Panc1 (cell line): ENCODE measurements at places on chromosomes 5 and 9. TPM values are rescaled to one million over a fixed set of nuclear protein-coding genes. Genes with fewer than 3 reads are reported as not detected.

MPDZ gene
- total RNA-seq: 16.6 TPM

CEMIP2 gene
- 14.8 TPM for total RNA-seq

SAXO1 gene
- not detected for total RNA-seq

C1QTNF2 gene
- total RNA-seq: 0.44 TPM

SLC6A3 gene
- 0.05 TPM for total RNA-seq

GRCh38 chr5:149127394-149127955 lies 13.8 kb upstream of the ABLIM3 start:
- H3K4me1 ChIP-seq: no peaks in the 10 kb centered on the region
- H3K4me3 ChIP-seq: no peak overlapping the region
- DNase-seq: no peak

- no peaks in the 10 kb centered on the region for H3K4me1 ChIP-seq
- H3K4me3 ChIP-seq: no peak overlapping the region
- H3K27ac ChIP-seq: no peak overlapping the region
- no peak for DNase-seq
Measured at GRCh38 chr5:6468104-6468503, 19.4 kb downstream of the UBE2QL1 start.

DNA sequence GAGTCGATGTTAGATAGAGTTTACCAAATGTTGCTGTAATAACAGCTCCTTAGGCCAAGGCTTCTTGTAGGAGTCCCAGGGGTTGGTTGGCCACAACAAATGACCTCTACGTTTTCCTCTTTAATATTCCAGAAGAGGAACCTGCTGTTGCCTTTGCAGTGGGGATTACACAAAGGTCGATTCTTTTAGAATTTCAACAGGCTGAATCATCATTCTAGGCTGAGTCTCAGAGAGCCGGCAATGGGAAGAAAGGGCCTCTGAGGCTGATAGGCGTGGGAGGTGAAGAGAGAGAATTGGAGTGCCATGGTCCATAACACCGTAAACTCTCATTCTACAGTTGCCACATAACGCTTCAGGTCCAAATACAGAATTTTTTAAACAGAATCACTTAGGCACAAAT lies 405.9 kb upstream of the DAP start:
- H3K4me1 ChIP-seq: no peaks in the 10 kb centered on the region
- H3K36me3 ChIP-seq: no peaks in the 10 kb centered on the region
- 0 out of 2 replicates have a peak, but pooled peaks cover 6% of the 10 kb centered on the region for H3K27me3 ChIP-seq
- H3K4me3 ChIP-seq: no peak overlapping the region
- no peak for DNase-seq
- H3K27ac ChIP-seq: no peak overlapping the region

DNA sequence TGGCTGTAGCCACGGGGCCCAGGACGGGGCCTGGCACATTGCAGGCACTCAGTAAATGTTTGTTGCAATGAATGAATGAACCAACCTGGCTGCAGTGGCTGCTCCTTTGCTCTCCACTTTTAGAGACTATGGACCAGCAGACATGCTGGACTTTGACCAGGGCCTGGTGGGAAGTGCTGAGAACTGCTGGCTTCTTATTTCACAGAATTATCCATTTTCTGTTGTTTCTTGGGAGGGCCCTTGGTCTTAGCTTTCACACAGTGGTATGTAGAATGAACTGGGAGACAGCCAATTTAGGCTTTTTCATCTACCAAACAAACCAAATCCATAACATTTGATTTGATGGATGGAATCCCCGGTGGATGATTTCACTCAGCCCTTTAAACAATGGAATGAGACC lies 78.0 kb upstream of the LHFPL2 start:
- no peak overlapping the region for H3K4me3 ChIP-seq
- DNase-seq: no peak
- no peak overlapping the region for H3K27ac ChIP-seq
- H3K4me1 ChIP-seq: no peaks in the 10 kb centered on the region

DNA sequence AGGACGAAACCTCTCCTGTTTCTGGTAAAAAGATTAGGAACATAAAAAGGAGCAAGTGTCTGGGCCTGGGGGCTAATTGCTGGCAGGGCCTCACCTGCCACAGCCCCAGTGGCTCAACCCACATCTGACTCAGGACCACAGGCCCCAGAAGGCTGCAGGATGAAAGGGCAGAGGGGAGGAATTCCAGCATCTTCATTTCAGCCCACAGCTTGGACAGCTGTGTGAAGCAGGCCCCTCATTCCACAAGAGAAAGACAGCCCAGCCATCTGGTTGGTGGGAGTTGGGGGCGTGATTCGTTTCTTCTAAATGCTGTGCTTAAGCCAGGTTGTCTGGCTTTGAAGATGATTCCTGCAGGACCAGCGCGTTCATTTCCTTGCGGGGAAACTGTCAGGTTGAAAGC lies 29.1 kb downstream of the NKX2-5 start:
- no peak overlapping the region for H3K4me3 ChIP-seq
- H3K36me3 ChIP-seq: no peaks in the 10 kb centered on the region
- no peak for DNase-seq
- H3K27me3 ChIP-seq: no peaks in the 10 kb centered on the region
- no peak overlapping the region for H3K27ac ChIP-seq

DNA sequence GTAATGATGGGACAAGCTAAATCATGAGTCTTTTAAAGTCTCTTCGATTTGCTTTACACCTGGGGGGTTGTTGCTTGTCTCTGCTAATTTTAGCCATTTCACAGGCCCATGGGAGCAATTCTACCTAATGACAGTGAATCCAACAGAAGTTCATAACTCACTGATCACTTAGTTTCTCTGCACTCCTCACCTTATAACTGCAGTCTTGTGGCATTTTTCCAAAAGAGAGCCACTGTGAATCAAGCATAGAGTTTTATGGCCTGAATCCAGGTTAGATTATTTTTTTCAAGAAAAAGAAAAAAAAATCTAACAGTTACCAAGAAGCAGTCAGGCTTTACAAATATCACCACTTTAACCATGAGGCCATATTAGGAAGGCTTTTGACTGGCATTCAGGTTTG lies 1.5 kb upstream of the IL7R start:
- H3K27me3 ChIP-seq: no peaks in the 10 kb centered on the region
- no peak for DNase-seq
- H3K4me3 ChIP-seq: no peak overlapping the region
- H3K4me1 ChIP-seq: no peaks in the 10 kb centered on the region

DNA sequence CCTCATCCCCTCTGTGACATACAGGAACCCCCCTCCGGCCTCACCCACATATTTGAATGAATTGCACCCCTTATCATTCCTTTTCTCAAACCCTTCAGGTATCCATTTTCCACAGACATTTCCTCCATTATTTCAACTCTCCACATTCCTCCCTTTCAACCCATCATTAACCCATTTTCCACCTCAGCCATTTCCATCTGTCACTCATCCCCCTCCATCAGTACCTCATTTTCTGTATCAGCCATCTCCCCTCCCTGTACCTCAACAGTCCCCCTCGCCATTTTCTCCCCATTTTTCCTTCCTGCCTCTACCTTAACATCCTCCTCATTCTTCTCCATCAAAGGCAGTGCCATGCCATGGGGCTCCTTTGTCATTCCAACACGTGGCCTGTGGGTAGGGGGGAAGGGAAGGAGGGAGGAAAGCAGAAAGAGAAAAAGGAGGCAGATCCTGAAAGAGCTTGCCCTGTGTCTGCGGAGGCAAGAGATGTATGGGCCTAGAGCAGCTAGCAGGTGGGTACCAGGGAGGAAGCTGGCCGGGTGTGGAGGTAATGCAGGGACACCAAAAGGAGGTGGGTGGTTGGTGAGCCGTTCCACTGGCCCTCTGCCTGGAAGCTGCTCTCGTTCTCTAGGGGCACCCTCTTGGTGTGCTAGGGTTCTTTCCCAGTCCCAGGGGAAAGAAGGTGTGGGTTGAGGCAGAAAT lies 1.5 kb downstream of the DNAJB5 start:
- H3K27me3 ChIP-seq: no peaks in the 10 kb centered on the region
- H3K36me3 ChIP-seq: no peaks in the 10 kb centered on the region
- peaks cover 45% of the 10 kb centered on the region for H3K4me1 ChIP-seq
- DNase-seq: no peak

DNA sequence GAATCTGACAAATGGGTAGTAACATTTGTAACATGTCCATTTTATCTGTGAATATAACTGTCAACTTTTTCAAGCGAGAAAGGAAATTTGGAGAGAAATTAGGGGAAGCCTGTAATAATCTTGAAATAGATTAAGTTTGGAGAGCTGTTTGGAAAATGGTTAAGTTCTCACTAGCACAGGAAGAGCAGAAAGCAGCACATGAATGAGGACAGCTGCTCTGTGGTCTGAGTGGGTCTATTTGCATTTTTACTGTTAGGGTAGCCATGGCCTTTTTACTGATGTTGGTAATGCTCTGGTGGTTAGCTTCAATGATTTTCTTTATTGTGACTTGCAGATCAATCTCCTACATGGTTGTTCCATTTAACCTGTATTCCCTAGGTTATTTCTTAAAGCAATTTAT lies 144.5 kb upstream of the GDNF start:
- H3K36me3 ChIP-seq: no peaks in the 10 kb centered on the region
- no peak for DNase-seq
- no peaks in the 10 kb centered on the region; the same call in 1 of the 2 replicates for H3K27me3 ChIP-seq
- no peak overlapping the region for H3K4me3 ChIP-seq
- no peaks in the 10 kb centered on the region for H3K4me1 ChIP-seq
- H3K27ac ChIP-seq: no peak overlapping the region

DNA sequence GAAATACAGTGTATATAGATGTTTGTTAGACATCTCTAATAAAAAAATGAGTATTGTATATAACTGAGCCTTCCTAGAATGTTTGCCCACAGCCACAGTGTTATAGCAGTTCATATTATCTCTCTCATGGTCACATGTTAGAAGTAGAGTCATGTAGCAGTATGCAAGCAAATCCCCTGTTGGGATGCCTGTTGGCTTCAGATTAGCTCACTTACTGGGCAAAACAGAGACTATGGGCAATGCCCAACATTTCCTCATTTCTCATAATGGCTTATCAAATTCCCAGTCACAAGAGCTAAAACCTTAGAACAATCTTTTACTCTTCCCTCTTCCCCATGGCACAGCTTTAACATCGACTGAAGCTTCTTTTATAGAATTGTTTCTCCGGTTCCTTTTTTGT lies 27.0 kb upstream of the PDCD1LG2 start:
- H3K27me3 ChIP-seq: no peaks in the 10 kb centered on the region
- H3K4me3 ChIP-seq: no peak overlapping the region
- no peak for DNase-seq
- no peak overlapping the region for H3K27ac ChIP-seq

DNA sequence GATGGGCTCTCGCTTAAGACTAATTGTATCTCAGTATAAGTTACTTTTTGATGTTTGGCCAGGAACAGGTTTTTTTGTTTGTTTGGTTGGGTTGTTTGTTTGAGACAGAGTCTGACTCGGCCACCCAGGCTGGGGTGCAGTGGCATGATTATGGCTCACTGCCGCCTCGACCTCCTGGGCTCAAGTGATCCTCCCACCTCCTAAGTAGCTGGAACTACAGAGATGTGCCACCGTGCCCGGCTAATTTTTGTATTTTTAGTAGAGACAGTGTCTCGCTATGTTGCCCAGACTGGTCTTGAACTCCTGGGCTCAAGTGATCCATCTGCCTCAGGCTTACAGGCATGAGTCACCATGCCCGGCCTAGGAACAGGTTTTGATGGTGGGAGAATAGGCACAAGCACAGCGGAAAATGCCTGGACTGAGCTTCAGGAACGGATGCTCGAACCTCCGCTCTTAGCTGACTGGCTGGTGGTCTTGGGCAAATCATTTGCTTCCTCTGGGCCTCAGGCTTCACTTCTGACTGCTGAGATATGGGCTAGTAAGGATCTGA lies 11.4 kb upstream of the SYNPO start:
- no peaks in the 10 kb centered on the region for H3K27me3 ChIP-seq
- H3K36me3 ChIP-seq: no peaks in the 10 kb centered on the region; the same call in 1 of the 2 replicates
- H3K4me3 ChIP-seq: no peak overlapping the region
- peaks cover 91% of the 10 kb centered on the region for H3K4me1 ChIP-seq
- DNase-seq: no peak

DNA sequence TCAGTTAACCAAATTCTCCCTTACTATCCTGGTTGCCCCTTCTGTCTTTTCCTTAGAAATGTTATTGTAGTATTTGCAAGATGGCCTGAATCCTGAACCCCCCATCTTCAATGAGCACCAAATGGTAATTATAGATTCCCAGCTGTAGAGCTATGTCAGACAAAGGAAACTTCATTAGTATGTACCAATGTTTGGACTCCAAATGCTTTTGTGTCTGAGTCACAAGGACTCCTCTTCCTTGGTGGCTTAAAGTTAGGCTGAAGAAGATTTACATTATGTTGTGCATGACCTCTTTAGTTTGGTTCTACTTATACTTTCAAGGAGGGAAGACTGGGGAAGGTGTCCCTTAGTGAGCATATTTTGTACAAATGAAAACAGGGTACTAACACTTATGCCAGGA lies 105.9 kb upstream of the CDKN2B start:
- H3K4me3 ChIP-seq: no peak overlapping the region
- DNase-seq: no peak
- H3K4me1 ChIP-seq: no peaks in the 10 kb centered on the region
- H3K36me3 ChIP-seq: no peaks in the 10 kb centered on the region
- no peaks in the 10 kb centered on the region for H3K27me3 ChIP-seq
- no peak overlapping the region for H3K27ac ChIP-seq

DNA sequence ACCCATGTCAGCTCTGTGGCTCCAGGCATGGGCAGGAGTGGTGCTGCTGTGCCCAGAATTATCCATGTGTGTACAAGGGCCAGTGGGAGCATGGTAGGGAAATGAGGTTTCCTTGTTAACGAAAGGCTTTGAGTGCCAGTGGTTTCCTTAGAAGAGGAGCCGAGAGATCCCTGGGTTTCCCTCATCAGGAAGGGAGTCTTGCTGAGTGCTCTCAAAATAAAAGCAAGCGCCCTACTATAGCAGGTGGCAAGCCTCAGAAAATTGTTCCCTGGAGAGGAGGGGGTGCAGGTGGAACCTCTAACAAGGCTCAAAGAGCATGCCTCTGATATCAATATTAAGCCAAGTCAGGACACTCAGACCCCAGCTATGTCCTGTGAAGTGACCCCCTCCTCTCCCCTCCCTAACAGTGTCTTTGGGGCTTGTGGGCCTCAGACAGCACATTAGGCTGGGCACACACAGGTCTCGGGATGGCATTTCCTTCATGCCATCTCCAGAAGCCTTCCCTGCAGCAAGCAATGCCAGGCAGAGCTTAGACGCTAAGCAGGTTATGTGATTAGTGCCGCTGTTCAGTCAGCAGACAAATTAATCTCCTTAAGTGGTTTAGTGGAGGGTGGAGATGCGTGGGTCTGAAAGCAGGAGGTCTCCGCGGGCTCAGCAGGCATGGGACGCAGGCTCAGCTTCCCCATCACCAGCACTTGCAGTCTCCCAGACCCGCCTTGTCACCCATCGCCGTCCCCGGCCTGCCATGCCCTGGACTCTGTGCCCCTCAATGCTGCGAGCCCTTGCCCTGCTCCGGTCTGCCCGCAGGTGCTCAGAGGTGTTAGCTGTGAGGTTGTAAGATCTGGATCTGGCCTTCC lies 60.0 kb upstream of the RARS1 start:
- H3K27me3 ChIP-seq: no peaks in the 10 kb centered on the region
- no peaks in the 10 kb centered on the region for H3K4me1 ChIP-seq
- H3K27ac ChIP-seq: no peak overlapping the region
- no peaks in the 10 kb centered on the region for H3K36me3 ChIP-seq
- no peak for DNase-seq

DNA sequence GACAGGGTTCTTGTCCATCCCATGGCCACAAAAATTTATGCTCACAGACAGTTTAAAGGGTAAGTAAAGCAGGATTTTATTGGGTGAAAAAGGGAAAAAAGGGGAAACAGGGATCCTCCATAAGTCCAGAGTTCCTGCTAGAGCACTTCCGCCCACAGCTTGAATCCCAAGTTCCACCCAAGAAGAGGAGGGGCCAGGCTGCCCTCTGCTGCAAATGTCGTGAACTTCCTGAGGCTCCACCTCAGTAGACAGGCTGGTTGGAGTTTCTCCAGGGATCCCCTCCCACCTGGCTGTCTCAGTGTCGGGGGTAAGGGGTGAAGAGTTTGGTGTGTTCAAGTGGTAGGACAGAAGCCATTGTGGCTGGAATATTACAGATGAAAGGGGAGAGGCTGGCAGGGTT lies 275.0 kb upstream of the SGCD start:
- no peaks in the 10 kb centered on the region for H3K4me1 ChIP-seq
- H3K4me3 ChIP-seq: no peak overlapping the region
- no peak overlapping the region for H3K27ac ChIP-seq
- no peak for DNase-seq
